ENCODE measurements at places on chromosomes 12 and 14.

GRCh38 chr14:103343905-103344797 lies 10.1 kb downstream of the EIF5 start:
- no peak for DNase-seq

- DNase-seq: no peak
These were observed 5.4 kb downstream of the CIPC start for GRCh38 chr14:77103475-77103874.

GRCh38 chr14:20988717-20989470 lies 886 bp upstream of the METTL17 start:
- DNase-seq: peak; percentile 69

DNA sequence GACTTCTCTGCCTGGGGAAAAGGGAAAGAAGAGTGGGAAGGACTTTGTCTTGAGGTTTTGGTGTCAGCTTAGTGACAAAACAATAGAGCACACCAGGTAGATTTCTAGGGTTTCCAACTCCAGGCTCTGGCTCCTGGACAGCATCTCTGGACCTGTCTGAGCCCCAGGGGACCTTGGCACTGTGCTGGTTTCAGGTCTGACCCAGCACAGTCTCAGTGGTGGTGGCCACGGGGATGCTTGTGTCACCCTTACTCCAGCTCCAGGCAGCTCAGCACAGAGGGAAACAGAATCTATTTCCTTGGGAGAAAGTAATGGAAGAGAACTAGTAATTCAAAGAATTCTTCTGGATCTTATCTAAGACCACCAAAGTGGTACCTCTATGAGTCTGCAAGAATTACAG lies 11.1 kb upstream of the CKAP4 start:
- no peak for DNase-seq
